ENCODE measurements at places on chromosomes 11 and 22.

DNA sequence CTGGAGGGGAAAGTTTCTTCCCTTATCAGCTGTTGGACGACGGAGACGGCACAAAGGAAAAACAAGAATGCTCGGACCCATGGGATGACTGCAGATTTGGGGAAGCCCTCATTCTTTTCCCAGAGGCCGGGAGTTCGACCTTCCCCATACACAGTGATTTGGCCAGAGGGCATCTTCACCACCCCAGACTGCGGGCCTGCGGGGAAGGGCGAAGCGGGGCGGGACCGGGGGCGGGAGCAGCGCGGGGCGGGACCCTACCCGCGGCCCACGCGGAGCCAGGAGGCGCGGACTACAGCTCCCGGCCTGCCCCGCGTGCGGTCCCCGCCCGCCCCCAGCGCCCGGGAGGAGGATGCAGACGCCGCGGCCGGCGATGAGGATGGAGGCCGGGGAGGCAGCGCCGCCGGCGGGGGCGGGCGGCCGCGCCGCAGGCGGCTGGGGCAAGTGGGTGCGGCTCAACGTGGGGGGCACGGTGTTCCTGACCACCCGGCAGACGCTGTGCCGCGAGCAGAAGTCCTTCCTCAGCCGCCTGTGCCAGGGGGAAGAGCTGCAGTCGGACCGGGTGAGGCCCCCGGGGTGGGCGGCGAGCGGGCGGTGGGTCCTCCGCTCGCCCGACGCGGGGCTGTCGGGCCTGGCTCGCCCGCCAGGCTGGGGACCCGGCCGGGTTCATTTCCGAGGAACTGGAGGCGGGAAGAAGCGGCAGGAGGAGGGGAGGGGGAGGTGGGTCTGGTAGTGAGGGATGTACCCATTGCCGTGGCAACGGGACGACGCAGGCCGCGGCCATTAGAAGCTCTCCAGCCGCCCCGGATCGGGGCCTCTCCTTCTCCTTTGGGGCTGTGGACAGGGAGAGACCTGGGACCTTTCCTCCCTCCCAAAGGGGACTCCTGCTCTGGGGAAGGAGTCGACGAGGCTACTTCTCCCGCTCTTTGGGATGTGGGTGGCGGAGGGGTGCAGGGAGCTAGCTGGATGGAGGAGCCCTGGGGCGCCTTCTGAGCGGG lies at the start of gene KCTD17:
KCTD17 (plus strand) TSS at position 352 of the 995 bp plus-strand sequence; CDS start at position 371, 19 bp downstream.
- peak within 1 kb of the TSS; percentile 42 for H3K27ac ChIP-seq
- peak; percentile 62 for DNase-seq
- H3K27me3 ChIP-seq: no peaks in the 10 kb centered on the region
- peaks cover 7% of the 10 kb centered on the region for H3K4me1 ChIP-seq

GRCh38 chr11:78110830-78111229 lies 28.6 kb downstream of the ALG8 start:
- H3K27ac ChIP-seq: no peak overlapping the region
- DNase-seq: no peak
- no peaks in the 10 kb centered on the region for H3K4me1 ChIP-seq
- H3K36me3 ChIP-seq: peaks cover 3% of the 10 kb centered on the region
- H3K4me3 ChIP-seq: no peak overlapping the region
- H3K27me3 ChIP-seq: no peaks in the 10 kb centered on the region

- H3K27me3 ChIP-seq: no peaks in the 10 kb centered on the region
- H3K27ac ChIP-seq: no peak overlapping the region
- DNase-seq: no peak
- no peaks in the 10 kb centered on the region for H3K36me3 ChIP-seq
Observed at GRCh38 chr11:57357310-57357709, 19.2 kb downstream of the P2RX3 start.

- no peak overlapping the region for H3K27ac ChIP-seq
- no peaks in the 10 kb centered on the region for H3K27me3 ChIP-seq
- no peak overlapping the region for H3K4me3 ChIP-seq
- no peaks in the 10 kb centered on the region for H3K36me3 ChIP-seq
- DNase-seq: no peak
Observed at GRCh38 chr11:11391796-11392463, 38.9 kb upstream of the CSNK2A3 start.

- H3K36me3 ChIP-seq: no peaks in the 10 kb centered on the region
- H3K27me3 ChIP-seq: no peaks in the 10 kb centered on the region
- H3K27ac ChIP-seq: no peak overlapping the region
Observed at GRCh38 chr11:34271727-34272126, 86.1 kb downstream of the ABTB2 start.

- no peak overlapping the region for H3K4me3 ChIP-seq
- H3K27me3 ChIP-seq: peaks cover 4% of the 10 kb centered on the region
- H3K27ac ChIP-seq: no peak overlapping the region
- DNase-seq: no peak
- no peaks in the 10 kb centered on the region for H3K36me3 ChIP-seq
- H3K4me1 ChIP-seq: no peaks in the 10 kb centered on the region
Observed at GRCh38 chr11:17691550-17691949, 27.8 kb upstream of the MYOD1 start.
